Fibroblast of skin of scalp (primary cell): ENCODE measurements at places on chromosomes 16 and 17.

DNA sequence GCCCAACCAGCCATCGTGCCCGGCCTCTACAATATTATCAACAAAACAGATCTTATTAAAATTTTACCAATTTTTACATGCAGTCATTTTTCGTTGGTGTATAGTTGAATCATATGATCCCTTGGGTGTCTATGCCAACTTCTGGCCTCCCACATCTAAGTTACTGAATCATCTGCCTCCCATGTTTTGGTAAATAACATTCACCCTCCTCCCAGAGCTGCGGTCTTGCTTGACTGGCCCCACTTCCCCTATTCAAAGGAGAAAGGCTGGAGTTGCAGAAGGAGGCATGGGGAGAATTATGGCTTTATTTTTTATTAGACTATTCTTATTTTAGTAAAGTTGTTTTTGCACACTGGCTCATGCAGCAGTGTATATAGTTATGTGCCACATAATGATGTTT lies 18.5 kb upstream of the CCL23 start:
- no peak for DNase-seq

DNA sequence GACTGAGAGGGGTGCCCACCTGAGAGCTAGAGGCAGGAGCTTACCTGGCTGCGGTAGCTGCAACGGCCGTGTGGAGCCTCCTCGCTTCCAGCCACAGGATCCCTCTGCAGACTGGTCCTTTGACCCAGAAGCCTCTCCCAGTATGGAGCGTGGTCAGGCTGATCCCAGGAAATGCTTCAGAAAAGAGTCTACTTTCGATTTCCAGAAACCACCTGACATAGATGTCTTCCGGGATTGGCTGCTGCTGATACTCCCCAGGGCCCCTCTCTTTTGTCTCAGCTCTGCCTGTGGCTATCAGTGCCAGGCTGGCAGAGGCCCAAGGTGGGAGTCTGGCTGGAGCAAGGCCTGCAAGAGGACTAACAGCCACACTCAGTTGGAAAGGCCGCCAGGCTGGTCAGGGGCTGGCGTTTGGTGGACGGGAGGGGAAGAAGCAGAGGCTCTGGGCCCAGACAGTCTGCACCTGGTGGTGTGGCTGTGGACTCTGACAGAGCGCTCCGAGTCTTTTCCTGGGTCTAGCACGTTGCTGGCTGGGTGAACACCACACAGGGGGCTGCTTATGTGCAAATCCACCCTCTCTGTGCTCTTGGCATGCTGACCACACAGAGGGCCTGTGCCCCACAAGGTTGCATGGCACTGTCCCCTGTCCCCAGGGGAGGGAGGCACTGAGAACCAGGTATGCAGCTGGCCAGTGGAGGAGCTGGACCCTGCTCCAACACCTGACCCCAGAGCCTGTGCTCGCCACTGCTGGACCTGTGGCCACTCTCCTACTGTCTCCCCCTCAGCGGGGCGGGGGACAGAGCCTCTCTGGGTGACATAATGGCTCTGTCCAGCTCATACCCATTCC lies at the start of gene LGALS3BP:
Gene LGALS3BP (minus strand): TSS at position 144 of the 844 bp plus-strand sequence. CDS start 2,732 bp downstream, outside the sequence.
- DNase-seq, result peak; percentile 84

GRCh38 chr17:50447870-50448595 lies 20.6 kb downstream of the CHAD start:
- no peak for DNase-seq

GRCh38 chr16:19138601-19139000 lies 24.8 kb downstream of the ITPRIPL2 start:
- peak; percentile 79 for DNase-seq

GRCh38 chr17:45428050-45428617 lies 4.5 kb downstream of the ARHGAP27 start:
- DNase-seq, result peak; percentile 65
